ENCODE measurements at places on chromosomes 1 and 21. TPM values are rescaled to one million over a fixed set of nuclear protein-coding genes. Genes with fewer than 3 reads are reported as not detected.

GRCh38 chr1:182855911-182856310 is 16.8 kb downstream of the DHX9 start:
- H3K27ac ChIP-seq = no peak overlapping the region
- H3K4me3 ChIP-seq = no peak overlapping the region
- peaks cover 90% of the 10 kb centered on the region for H3K36me3 ChIP-seq
- no peak for DNase-seq
- peaks cover 6% of the 10 kb centered on the region for H3K4me1 ChIP-seq

DNA sequence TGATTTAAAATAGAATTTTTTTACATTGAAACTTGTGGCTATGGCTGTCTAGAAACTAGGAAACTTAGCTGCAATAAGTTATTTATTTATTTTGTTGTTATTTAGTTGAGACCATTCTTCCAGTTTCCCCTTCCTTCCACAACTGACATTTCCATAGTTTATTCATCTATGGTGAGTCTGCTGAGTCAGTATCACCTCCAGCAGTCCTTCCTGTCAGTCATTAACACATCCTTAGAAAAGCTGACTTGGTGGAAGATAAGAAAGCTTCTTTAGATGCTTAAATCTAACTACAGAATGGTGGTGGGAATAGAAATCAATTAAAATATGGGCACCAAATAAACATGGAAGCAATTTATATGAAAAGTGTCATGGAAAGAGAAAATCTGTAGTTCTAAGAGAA is 714.0 kb downstream of the RWDD3 start:
- no peak overlapping the region for H3K27ac ChIP-seq
- H3K36me3 ChIP-seq = no peaks in the 10 kb centered on the region
- no peaks in the 10 kb centered on the region for H3K27me3 ChIP-seq

DNA sequence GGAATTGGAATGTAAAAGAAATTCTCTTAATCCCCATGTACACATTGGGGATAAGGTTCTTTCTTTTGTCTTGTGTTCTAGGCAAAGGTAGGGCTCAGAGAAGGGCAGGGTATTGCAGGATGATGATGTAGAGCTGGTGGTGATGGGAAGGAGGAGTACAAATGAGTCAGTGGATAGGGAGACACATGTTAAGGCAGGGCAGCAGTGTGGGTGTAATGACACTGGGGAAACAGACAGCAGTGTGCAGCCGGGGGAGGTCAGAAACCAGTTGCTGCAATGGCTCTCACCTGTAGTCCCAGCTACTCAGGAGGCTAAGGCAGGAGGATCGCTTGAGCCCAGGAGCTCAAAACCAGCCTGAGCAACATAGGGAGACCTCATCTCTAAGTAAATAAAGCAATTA is 5.1 kb downstream of the NLRP3 start:
- no peaks in the 10 kb centered on the region for H3K4me1 ChIP-seq
- no peaks in the 10 kb centered on the region for H3K36me3 ChIP-seq

- H3K4me1 ChIP-seq = peaks cover 22% of the 10 kb centered on the region
- H3K27me3 ChIP-seq = no peaks in the 10 kb centered on the region
- H3K27ac ChIP-seq = no peak overlapping the region
- no peaks in the 10 kb centered on the region for H3K36me3 ChIP-seq
- no peak overlapping the region for H3K4me3 ChIP-seq
These were observed 97.7 kb upstream of the JUN start for GRCh38 chr1:58881471-58881994.

- H3K4me3 ChIP-seq = no peak overlapping the region
- H3K27ac ChIP-seq = peak overlapping the region; percentile 51
- H3K27me3 ChIP-seq = no peaks in the 10 kb centered on the region
- no peak for DNase-seq
These were observed 10.9 kb downstream of the ADAMTS1 start for GRCh38 chr21:26834181-26834905.

DNA sequence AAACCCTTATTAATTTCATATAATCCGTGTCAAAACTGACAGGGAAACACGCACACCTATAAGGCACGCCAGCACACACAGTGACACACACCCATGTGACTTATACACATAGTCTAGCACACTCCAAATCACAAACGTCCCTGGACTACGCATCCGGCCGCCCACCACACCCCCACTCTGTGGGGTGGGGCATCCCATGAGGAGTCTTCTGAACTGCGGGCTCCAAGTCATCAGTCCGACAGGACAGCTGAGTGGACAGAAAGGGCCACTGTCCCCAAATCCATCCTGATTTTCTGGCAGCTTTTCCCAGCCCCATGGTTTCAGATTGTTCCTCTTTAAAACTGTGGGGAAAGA is 829 bp downstream of the PEA15 start:
- H3K36me3 ChIP-seq = peaks cover 14% of the 10 kb centered on the region
- peak; percentile 85 for DNase-seq
- peak overlapping the region; percentile 94 for H3K4me3 ChIP-seq
- no peaks in the 10 kb centered on the region for H3K27me3 ChIP-seq

DNA sequence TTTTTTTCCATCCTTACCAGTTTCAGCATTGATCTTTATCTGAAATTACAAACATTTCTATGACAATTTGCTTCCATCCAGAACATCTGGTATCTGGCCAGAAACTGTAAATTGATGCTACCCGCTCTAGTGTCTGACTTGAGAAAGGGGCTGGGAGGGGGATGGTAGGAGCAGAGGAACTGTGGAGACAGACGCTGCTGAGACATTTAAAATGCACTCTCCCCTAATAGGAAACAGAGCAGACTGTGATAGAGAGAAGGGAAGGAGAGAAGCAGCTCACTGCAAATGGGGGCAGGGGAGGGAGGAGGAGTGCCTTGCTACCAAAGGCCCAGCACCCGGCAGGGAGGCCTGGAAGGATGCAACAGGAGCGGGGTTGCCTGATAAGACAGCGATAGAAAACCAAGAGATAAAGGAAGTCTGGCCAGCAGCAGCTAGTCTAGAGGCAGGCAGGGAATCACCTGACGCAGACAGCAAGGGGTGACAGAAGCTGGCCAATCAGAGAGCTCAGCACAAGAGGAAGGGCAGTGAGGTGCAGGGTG is 195.5 kb upstream of the NFIA start:
- H3K27me3 ChIP-seq = no peaks in the 10 kb centered on the region
- H3K36me3 ChIP-seq = no peaks in the 10 kb centered on the region
- H3K4me3 ChIP-seq = no peak overlapping the region
- H3K4me1 ChIP-seq = no peaks in the 10 kb centered on the region
- no peak overlapping the region for H3K27ac ChIP-seq

DNA sequence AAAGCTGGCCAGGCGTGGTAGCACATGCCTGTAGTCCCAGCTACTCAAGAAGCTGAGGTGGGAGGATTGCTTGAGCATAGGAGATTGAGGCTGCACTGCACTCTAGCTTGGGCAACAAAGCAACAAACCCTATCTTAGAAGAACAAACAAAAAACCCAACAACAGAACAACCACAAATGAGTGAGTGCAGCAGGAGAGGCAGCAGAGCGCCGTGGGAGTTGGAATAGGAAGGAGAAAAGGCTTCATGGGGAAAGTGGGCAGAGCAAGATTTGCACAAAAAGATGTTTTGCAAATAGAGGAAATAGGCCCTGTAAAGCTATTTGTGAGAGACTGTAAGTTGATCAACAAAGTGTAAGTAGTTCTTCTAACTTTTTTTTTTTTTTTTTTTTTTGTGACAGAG is 19.6 kb downstream of the SMAP2 start:
- DNase-seq = no peak
- H3K27me3 ChIP-seq = no peaks in the 10 kb centered on the region

DNA sequence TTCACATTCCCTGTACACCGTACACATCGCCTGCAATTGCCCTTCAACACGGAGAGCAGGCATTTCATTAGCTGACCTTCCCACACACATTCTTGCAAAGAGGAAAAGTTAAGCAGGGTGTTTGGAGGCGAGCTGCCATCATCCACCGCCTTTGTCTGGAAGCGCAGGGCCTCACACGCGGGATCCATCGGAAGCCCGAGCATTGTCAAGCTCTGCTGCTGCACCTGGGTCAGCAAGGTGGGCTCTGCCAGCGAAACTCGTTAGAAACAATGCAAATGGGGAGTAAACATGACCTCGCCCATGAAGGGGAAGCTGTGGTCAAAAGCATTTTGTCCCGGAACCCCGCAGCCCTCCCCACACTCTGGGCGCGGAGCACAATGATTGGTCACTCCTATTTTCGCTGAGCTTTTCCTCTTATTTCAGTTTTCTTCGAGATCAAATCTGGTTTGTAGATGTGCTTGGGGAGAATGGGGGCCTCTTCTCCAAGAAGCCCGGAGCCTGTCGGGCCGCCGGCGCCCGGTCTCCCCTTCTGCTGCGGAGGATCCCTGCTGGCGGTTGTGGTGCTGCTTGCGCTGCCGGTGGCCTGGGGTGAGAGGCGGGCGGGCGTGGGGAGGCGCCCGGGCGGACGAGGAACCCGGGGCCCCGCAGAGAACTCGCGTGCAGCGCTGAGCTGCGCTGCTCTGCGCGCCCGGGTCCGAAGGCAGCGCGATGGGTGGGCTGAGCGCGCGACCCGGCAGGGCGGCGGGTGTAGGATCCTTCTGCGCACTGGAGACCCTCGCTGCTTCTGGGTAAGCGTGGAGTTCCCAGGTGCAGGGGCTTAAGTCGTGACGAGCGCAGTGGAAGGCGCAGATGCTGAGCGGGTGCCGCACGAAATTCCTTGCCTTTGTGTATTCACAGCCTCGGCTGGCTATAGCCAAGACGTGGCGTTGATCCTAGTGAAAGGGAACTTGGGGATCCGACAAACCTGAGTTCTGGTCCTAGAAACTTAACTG is at the start of gene CR1:
CR1 (plus strand) TSS at position 357 of the 992 bp plus-strand sequence; CDS start at position 468, 111 bp downstream.
- H3K4me1 ChIP-seq = no peaks in the 10 kb centered on the region
- H3K27ac ChIP-seq = no peak within 1 kb of the TSS
- no peaks in the 10 kb centered on the region for H3K36me3 ChIP-seq

- H3K4me3 ChIP-seq = no peak overlapping the region
- H3K27me3 ChIP-seq = no peaks in the 10 kb centered on the region
These were observed 1044.0 kb upstream of the ADGRL4 start for GRCh38 chr1:80050523-80050922.

- DNase-seq = no peak
- H3K27ac ChIP-seq = no peak overlapping the region
- H3K36me3 ChIP-seq = peaks cover 54% of the 10 kb centered on the region
These were observed 16.2 kb downstream of the MTOR start for GRCh38 chr1:11245904-11246719.

DNA sequence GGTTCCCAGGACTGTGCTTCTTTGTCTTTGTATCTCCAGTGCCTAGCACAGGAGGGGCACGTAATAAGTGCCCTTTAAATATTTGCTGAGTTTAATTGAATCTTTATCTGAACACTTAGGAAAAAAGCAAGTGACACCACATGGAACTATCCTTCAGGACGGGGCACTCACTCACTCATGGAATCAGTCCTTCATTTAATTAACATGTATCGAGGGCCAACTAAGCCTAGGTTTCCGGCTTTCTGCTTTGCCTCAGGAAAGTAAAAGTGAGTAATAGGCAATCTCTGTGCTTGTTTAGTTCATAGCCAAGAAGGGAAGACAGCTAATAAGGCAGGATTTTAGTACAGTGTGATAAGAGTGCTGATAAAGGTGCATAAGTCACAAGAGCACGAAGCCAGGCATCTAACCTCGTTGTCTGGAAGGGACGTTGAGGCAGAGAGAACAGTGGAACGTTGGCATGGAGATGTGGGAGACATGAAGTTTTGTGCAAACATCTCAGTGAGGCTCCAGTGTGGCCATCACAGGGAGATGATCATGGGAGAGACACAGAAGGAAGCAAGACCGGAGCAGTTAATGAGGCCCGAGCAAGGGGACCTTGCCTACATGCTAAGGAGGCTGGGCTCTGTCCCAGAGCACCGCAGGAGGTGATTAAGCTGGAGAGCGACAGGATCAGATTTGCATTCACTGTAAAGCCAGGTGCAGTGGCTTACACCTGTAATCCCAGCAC is 54.1 kb upstream of the TRIM67 start:
- H3K27me3 ChIP-seq = no peaks in the 10 kb centered on the region
- H3K27ac ChIP-seq = no peak overlapping the region
- no peak for DNase-seq

- H3K27ac ChIP-seq = no peak overlapping the region
- H3K4me3 ChIP-seq = no peak overlapping the region
- DNase-seq = no peak
- H3K4me1 ChIP-seq = no peaks in the 10 kb centered on the region
- H3K36me3 ChIP-seq = no peaks in the 10 kb centered on the region
These were observed 51.4 kb upstream of the LRIG2 start for GRCh38 chr1:113021430-113022085.

- H3K27me3 ChIP-seq = no peaks in the 10 kb centered on the region
- no peaks in the 10 kb centered on the region for H3K4me1 ChIP-seq
- no peak overlapping the region for H3K27ac ChIP-seq
- DNase-seq = no peak
These were observed 4.8 kb downstream of the KIAA1614 start for GRCh38 chr1:180917306-180918065.

DNA sequence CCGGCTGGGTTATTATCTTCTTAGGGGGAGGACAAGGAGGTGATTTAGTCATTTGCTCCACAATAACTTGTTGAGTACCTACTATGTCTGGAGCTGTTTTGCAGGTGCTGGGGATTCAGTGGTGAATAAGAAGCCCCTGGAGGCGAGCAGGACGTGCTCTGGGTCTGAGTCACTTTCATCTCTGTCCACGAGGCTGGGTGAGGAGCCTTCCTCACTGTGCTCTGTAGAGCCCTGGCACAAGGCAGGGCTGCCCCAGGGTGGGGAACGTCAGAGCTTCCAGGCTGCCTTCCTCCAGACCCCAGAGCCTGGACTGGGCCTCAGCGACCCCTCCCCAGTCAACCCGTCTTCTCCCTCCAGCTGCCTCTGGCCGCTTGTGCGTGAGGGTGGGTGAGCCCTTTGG is 2.5 kb upstream of the PADI6 start:
- H3K4me1 ChIP-seq = no peaks in the 10 kb centered on the region
- no peak overlapping the region for H3K27ac ChIP-seq
- H3K4me3 ChIP-seq = no peak overlapping the region
- DNase-seq = no peak

GRCh38 chr1:26035203-26035958 is 10.5 kb downstream of the SLC30A2 start:
- peaks cover 3% of the 10 kb centered on the region for H3K4me1 ChIP-seq
- DNase-seq = peak; percentile 87
- no peaks in the 10 kb centered on the region for H3K36me3 ChIP-seq
- peak overlapping the region; percentile 92 for H3K4me3 ChIP-seq

SLC30A10 gene
- total RNA-seq = not detected

GPR3 gene
- 2.0 TPM for total RNA-seq

CSMD2 gene
- 10.9 TPM for total RNA-seq

SNX7 gene
- total RNA-seq = 6.2 TPM

ATP6V1G3 gene
- total RNA-seq = not detected

Data from ascending aorta (tissue), 2 donors.